ENCODE measurements at places on chromosomes 3 and 15.

- DNase-seq: no peak
Measured at GRCh38 chr3:3918763-3919162, 119.5 kb downstream of the LRRN1 start.

- peak; percentile 35 for DNase-seq
Measured at GRCh38 chr15:90002428-90002844, 1.3 kb downstream of the ZNF710 start.

GRCh38 chr3:64405211-64405835 lies 180.1 kb upstream of the PRICKLE2 start:
- DNase-seq: no peak

DNA sequence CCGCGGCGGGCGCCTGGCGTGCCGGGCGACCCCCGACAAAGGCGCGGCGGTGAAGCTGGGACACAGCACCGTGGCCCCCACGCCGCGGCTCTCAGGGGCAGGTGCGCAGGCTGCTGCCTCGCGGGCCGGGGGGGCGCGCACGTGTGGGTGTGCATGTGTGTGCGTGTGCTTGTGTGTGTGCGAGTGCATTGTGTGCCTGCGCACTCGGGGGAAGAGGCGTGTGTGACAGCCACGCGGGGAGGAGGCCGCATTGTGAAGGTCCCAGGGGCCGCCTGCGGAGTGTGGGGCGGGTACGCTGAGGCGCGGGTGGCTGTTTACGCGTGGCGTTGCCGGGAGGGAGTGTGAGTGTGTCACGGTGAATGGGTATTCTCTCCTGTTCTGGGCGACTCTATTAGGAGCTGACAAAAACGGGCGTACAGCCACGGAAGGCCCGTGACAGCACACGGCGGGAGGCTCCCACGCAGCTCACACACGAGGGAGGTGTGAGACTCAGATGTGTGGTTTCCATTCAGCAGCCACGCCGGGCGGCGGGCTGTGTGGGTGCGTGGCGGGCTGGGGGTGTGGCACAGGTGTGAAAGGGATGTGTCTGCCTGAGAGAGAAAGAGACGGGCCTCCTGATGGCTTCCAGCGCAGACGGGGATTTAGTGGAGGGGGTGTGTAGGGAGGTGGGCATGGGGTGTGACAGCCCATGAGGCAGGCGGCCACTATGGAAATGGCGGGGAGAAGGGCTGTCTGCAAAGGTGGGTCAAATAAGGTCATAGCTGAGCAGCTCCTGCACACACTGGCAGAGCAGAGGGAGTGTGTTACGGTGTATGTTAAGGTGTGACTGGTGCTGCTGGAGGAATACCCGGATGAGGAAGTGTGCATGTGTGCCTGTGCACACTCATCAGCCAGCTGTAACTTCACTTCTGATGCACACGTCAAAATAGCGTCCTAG lies 750 bp downstream of the PODXL2 start:
- peak; percentile 9 for DNase-seq

DNA sequence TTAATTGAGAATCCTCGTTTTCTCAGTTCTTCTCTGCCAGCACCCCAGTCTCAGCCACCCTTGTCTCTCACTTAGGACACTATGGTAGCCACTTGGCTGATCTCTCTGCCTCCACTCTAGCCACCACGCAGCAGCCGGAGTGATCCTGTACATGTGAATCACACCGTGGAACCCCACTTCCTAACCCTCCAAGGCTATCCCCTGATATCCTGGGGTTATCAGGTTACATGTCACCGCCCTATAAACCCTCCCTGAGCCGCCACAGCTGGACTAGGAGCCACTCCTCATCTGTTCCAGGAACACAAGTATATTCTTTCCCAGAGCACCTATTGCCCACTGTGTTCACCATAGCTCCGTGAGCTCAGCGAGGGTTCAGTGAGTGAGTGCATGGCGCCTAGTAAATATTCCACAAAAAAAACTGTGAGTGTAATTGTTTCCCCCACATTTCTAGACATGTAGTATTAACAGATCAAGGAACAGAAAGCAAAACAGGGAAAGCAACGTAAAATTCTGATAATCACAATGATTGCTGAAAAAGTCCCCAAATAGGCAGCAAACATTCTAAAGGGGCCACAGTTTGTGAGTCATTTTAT lies 661 bp upstream of the PARP14 start:
- peak; percentile 26 for DNase-seq

DNA sequence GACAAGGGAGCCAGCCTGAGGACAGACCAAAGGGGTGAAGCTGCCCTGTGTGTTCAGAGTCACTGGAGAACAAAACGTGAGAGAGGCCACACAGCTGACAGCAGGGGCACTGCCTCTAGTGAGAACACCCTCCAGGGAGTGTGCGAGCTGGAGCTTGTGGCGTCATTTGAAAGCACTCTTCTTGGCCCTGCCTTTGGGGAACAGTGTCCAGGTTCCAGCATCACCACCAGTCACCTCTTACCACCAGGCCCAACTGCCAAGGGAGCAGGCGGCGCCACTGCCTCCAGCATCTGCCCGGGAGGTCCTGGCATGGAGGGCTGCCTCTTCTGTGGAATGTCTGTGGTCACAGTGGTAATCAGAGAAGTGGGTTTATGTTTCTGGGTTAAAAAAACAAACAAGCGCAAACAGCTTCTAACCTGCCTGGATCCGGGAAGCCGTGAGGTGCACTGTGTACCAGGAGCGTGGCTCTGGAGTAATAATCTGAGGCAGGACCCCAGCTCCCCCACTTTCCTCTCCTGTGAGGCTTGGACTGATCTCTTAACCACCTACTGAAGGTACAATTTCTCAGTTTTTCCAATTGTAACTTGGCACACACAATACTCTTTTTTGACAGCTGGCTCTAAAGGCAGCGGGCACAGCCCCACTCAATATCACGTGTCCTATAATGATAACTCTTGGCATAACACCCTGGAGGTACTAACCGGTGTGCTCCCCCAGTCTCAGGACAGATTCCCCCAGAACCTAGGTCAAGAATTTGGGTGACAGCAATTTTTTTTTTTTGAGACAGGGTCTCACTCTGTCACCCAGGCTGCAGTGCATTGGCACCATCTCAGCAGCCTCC lies 32.2 kb upstream of the CDCP1 start:
- DNase-seq: peak; percentile 59

DNA sequence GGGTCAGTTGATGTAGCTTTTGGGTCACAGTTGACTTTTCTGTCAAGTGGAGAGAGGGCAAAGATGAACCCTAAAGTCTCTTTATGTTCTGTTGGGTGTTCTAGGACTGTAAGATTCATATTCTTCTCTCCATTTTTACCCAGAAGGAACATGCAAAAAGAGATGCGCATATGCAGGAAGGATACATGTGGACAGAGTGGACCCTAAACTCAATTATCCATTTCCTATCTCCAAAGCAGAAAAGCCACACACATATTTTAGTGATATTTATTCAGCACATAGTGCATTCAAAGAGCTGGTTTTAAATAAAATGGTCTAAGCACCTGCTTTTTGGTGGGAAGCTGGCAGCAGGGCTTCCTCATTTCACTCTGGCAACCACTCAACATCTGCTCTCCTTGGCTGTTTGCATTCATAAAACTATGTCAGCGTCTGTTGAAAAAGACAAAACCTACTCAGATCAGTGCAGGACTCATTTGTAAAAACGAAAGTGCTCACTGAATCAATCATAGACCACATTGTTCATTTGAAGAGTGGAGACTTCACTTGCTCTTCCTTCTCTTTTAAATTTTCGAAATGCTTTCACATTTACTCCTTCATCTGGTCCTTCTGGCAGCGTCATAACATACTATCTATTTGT lies 96.6 kb downstream of the SEMA6D start:
- DNase-seq: no peak

GRCh38 chr3:186966406-186966805 lies 36.1 kb downstream of the ST6GAL1 start:
- DNase-seq: no peak

DNA sequence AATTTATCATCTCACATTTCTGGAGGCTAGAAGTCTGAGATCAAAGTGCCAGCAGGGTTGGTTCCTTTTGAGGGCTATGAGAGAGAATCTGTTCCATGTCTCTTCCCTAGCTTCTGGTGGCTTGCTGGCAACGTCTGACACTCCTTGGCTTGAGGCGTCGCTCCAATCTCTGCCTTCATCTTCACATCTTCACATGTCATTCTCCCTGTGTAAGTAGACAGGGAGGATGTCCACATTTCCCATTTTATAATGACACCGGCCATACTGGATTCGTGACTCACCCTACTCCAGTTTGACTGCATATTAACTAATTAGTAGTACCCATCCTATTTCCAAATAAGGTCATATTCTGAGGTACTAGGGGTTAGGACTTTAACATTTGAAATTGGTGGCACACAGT lies 17.5 kb upstream of the ARHGAP31 start:
- DNase-seq: no peak

DNA sequence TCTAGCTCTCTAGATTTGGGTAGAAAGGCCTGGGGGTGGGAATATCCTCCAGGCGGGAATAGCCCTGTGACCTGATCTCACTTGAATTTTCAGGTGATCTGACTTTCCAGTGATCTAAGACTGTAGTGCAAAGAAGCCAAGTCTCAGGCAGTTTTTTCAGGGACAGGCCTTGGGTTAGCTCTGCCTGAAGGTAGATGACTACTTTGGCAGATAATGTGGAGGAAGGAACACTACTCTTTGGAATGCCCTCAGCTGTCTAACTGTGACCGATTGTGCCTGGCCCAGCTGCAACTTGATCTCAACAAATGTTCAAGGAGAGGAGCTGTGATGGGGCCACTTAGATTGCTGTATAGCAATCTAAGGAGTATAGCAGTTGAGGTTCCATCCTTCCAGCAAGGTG lies 193.7 kb downstream of the TCF12 start:
- DNase-seq: no peak

DNA sequence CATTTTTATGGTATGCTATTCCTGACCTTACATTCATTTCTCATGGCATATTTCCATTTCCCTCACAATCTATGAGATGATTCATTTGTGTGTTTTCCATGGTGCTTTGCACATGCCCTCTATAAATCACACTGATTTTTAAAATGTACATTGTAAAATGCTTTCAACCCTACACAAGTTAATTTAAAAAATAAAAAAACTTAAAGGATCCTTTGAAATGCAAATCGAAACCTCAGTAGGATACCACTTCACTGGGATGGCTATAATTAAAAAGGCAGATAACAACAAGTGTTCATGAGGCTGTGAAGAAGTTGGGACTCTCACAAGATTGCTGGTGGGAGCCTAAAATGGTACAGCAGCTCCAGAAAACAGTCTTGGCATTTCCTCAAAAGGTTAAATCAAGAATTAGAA lies 83.5 kb downstream of the FMN1 start:
- no peak for DNase-seq

GRCh38 chr3:185084901-185085300 lies 68.0 kb downstream of the C3orf70 start:
- DNase-seq: no peak

DNA sequence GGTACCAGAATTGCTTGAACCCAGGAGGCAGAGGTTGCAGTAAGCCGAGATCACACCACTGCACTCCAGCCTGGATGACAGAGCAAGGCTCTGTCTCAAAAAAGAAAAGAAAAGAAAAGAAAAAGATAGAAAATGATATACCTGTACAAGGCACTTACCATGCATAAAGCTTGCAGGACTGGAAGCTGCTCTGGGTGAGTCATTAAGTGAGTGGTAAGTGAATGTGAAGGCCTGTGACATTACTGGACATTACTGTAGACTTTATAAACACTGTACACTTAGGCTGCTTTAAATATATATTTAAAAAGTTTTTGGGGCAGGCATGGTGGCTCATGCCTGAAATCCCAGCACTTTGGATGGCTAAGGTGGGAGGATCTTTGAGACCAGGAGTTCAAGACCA lies 99.2 kb downstream of the SLMAP start:
- no peak for DNase-seq

DNA sequence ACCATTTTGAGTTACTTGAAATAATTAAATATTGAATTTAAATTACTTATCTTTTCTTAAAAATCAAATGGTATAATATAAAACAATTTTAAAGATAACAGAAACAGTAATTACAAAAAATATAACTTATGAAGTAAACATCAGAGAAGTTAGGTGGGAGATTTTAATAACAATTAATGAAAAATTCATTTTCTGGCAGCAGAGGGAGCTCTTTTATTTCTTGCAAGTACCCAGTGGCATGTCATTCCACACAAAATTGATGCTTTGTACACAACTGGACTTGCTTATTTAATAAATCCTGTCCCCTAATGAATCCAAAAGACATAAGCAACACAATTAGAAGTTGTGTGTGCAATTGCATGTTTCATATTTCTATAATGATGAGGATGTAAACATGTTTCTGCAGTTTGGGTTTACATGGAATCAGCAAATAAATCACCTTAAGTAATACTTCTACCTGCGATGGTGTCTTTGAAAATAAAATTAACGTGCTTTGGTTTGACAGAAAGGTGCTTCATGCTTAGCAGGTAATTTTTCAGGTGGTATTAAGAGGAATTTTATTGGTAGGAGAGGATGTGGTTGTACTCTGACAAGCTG lies 861.3 kb downstream of the ZPLD1 start:
- no peak for DNase-seq

GRCh38 chr3:4011166-4011565 lies 211.9 kb downstream of the LRRN1 start:
- no peak for DNase-seq

DNA sequence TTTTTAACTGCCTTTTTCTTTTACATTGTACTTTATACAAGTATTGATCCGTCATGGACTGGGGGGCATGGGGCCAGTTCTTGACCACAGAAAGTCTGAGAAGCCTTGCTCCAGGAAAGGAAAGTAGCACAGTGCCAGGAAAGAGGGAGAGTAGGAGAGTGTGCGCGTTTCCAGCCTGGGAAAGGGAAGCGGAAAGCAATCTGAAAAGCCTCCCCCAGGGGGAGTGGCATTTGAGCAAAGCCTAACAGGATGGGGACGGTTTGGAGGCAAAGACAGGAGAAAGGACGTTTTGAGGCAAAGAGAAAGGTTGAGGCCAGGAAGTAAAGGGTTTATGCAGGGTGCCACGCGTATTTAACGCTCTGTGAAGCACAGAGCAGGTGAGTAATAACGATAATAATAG lies 116.9 kb downstream of the RORA start:
- no peak for DNase-seq

DNA sequence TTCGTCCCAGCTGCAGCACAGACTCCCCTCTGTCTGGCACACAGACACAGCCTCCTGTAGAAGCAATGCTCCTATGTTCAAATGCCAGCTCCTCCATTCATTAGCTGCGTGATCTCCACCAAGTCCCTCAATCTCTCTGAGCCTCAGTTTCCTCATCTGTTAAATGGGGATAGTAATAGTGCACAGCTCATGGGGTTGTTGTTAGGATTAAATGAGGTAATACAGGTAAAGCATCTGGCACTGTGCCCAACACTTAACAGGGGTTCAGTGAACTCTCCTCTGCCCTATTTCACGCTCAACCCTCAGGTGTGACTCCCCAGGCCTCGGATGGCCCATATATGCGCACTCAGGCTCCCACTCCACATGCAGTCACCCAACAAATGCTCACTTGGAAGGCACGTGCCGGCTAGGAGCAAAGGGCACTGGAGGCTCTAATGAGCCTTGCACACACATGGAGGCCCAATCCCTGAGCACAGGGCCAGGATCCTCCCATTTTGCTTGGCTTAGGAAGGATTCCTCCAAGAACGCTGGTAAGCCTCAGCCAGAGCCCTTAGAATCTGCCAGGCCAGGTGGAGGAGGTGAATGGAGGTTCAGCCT lies 176.0 kb upstream of the LINGO1 start:
- DNase-seq: no peak
